ENCODE measurements at places on chromosomes 11 and 22.

DNA sequence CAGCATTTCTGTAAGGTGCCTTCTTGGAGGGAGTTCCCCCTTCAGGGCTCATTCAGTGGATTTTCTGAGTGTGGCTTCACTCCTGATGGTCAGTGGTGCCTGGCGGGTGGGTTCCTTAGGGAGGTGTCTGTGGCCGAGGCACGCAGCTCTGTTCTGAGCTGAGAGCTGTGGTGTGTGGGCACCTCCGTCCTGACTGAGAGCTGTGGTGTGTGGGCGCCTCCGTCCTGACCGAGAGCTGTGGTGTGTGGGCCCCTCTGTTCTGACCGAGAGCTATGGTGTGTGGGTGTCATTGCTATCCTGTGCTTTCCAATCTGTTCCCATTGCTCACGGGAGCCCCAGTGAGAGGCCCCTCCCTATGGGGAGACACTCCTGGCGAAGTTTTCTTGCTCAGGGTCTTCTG, 39.8 kb downstream of the MUC6 start:
- DNase-seq, result no peak

DNA sequence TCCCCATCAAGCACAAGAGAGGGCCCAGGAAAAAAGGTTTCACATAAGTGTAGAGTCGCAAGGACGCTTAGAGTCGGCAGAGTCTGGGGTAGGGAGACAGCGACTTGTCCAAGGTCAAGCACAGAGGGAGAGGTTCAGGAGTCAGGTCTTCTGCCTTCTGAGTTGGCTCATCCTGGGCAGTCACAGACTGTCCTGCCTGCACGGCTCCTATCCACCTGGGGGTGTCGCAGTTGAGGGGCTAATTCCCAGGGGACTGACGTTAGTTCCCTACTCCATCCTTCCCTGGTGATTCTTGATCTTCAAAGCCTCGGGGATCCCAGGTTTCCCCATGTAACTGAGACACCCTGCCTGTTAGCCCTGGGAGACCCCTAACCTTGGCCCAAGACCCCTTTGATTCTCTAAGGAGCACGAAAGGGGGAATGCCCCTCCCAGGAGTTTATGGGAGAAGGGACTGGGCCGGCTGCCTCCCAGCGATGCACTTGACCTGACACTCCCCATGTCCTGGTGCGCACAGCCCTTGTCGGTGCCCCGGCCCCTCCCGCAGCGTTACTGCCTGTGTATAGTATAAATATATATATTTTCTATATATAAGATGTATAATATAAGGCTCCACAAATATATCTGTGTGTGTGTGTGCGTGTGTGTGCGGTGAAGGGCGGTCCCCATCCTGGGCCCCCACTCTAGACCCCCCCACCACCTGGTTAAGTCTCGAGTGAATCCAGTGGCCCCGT, 14.7 kb upstream of the TAB1 start:
- DNase-seq, result no peak

- DNase-seq, result no peak
Measured at GRCh38 chr22:50739279-50739691, 1.3 kb downstream of the ACR start.

GRCh38 chr11:32420937-32421901, 14.1 kb downstream of the WT1 start:
- DNase-seq, result no peak

- peak; percentile 32 for DNase-seq
Measured at GRCh38 chr22:21865041-21865440, 2.4 kb downstream of the MAPK1 start.

DNA sequence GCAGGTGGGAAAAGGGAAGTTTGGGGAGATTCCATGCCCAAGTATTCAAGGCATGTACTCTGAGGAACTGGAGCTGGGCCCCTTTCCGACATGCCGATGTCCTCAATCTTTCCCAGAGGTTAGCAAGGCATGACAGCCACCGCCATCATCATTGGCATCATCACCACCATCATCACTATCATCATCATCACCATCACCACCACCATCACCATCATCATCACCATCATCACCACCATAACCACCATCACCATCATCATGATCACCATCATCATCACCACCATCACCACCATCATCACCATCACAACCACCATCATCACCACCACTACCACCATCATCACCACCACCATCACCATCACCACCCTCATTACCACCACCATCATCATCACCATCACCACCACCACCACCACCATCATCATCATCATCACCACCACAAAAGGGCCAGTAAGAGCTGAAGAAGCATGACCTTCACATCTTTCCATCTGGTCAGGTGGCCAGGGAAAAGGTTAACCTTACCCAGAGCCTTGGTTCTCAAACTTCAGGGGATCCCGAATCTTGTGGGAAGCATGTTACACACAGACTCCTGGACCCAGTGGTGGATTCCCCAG, 25.8 kb downstream of the PHF21B start:
- no peak for DNase-seq

- DNase-seq, result no peak
Measured at GRCh38 chr11:63573881-63574855, 11.0 kb upstream of the PLAAT2 start.

DNA sequence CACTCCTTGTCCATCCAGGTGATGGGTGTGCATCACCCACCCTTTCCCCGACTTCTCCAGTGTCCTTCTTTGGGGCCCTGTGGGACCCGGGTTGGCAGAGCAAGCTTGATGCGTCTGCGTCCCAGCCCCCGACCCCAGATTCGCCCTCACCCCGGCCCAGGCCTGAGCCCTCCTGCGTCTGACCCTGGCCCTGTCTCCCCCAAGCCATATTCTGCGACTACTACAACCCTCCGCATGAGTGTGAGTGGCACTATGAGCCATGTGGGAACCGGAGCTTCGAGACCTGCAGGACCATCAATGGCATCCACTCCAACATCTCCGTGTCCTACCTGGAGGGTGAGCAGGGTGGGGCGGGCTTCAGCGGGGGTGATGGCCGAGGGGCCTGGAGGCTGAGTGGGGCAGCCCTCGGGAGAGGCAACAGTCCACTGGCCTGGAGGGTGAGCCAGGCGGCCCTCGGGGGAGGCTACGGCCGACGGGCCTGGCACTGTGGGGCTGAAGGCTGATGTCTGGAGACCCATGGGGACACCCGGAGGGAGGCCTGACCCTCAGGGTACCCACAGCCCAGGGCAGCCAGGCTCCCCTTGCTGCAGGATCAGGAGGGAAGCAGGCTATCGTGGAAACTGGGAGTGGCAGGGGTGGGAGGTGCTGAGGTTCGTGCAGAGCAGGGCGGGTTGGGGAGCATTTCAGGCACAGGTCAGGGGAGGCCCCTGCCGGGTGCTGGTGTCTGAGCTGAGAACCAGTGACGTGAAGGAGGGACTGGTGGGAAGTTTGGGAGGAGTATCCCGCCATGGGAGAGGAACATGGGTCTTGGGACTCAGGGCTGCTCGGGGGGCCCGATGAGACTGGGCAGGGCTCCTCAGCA, 15.3 kb downstream of the MUC2 start:
- DNase-seq, result no peak

DNA sequence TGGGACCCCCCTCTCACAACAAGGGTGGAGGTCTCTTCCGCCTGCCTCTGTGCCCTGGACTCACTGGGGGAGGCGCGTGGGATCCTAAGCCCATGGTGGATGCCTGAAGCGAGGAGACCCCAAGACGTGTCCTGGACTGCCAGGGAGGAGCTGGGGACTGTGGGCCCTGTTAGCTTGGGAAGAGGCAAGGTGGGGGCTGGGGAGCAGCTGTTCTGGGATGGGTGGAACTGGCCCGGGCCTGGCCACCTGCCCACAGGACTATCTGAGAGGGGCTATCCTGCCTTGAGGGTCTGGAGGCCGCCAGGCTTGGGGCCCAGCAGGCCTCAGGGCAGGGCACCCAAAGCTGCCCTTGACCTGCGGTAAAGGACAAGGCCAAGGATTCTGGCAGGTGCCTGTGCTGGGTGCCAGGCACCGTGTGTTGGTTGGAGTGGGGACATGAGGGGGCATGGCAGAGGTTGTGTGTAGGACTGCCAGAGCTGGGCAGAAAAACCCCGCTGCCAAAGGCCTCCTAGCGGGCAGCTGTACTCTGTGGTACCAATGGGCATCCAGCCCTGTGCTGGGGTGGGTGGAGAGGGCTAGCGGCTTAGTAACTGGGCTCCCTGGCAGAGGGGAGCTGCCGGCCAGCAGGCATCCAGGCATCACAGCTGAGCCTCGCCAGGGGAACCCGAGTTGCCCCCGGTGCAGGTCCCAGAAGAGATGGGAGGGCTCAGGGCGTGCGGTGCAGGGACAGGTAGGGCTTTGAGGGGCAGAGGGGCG, 670 bp downstream of the LSP1 start:
- peak; percentile 63 for DNase-seq

DNA sequence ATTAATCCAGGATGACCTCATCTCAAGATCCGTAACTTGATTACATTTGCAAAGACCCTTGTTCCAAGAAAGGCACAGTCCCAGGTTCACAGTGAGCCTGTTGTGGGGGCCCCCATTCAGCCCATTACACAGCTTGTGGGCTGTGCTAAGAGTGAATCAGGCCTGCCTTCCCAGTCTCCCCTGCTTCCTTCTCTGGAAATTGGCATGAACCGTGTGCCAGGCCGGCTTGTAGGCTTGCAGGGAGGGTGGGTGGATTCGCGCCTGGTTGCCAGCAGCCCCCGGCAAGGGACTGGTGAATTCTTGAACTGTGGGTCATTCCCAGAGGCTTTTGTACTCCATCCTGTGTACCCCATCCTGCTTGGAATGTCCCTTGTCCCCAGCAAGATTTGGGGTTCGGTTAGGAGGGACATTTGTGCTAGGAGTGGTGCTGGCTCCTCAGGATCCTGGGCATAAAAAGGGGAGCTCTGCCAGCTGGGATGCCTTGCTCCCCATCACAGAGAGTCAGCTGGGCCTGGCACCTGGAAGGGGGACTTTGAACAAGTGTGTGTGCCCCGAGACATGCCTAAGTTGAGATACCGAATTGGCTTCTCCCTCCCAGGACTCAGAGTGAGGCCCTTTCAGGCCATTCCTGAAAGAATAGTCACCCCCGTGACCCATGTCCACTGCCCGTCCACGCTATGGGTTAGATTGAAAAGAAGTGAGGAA, 818.2 kb downstream of the BRD1 start:
- DNase-seq, result no peak

- DNase-seq, result no peak
Measured at GRCh38 chr22:39283322-39284141, 35.9 kb downstream of the RPL3 start.

DNA sequence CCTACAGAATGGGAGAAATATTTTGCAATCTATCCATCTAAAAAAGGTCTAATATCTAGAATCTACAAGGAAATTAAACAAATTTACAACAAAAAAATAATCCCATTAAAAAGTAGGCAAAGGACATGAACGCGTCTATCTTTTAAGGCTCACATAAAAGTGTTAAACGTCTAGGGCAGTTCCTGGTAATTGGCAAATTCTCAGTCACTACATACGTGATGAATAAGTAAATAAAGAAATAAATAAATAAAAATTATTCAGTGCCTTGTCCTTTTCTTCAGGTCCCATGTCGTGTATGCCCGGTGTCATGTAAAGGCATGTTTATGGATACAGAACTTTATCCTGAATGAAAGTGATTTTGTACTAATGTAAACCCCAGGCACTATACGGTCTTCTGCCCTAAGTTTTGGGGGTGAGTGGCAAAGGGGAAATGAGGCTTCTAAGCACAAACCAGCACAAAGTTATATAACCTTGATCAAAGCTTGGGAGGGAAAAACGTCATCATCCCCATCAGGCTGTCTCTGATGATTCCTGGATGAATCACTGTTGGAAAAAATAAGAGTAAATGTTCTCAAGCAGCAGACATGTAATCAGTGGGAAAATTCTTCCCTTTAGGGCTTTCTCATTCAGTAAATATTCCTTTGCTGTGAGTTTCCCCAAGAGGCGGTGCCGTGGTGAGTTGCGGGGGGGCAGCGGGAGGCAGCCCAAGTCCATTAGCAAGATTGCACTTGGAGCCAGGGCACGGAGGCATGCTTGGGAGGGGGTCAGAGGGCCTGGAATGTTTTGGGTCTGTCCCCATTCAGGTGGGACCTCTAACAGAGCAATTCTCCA, 30.4 kb upstream of the MICAL2 start:
- no peak for DNase-seq

DNA sequence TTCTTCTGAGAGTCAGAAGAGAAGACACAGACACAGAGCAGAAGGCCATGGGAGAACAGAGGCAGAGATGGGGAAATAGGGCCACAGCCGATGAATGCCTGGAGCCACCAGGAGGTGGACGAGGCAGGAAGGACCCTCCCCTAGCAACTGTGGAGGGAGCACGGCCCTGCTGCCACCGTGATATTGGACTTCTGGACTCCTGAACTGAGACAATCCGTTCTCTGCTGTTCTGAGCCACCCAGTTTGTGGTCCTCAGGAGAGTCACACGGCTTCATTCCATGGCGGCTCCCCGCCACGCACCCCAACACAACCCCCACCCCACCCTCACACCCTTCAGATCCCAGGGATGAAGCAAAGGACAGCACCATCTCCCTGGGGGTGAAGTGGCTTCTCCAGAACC, 338.1 kb downstream of the CTTN start:
- DNase-seq, result no peak

DNA sequence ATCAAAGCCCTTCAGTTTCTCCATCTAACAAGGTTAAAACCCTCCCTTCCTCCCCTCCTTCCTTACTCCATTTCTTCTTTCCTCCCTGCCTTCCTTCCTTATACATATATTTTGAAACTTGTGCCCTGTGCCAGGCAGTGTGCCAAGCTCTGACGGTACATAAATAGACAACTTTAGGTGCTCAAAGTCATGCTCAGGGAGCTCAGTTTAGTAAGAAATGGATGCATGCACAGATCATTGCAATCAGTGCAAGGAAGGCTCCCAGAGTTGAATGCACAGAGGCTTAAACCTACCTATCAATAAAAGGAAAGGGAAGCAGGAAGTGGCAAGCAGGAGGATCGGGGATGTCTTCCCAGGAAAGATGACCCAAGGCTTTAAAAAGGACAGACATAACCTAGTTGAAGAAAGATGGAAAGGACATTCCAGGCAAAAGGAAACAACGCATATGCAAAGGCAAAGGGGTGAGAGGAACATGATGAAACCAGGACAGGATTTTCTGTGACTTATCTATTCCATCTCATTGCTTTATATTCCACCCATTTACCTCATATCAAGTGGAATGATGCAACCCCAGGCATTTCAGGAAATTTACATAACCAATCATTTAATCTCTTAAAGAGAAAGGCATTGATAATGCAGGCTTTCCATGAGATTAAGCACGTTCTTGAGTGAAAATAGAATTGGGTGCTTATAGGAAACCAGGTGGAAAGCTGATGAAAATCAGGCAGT, 13.2 kb downstream of the FZD4 start:
- DNase-seq, result no peak

- DNase-seq, result no peak
Measured at GRCh38 chr11:126646701-126647557, 291.4 kb downstream of the ST3GAL4 start.

- DNase-seq, result no peak
Measured at GRCh38 chr22:36360011-36360410, 27.8 kb downstream of the MYH9 start.

GRCh38 chr11:108906826-108907225, 242.0 kb downstream of the DDX10 start:
- DNase-seq, result no peak

DNA sequence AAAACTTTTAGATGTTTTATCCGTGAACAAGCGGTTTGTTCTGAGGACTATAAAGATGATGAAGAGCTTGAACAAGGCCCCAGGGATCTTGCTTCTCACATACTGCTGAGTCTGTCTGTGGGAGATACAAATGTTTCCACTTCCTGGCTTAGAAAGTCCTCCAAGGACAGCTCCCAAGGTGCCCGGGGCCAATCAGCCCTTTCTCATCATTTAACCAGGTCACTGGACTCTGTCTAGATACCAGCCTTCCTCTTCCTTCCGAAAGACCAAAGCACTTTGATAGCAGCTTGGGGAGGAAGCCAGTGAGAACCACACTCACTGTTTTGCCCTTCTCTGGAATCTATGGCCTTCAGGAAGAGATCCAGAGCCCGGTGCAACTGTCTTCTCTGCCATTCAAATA, 4.3 kb upstream of the MICAL2 start:
- no peak for DNase-seq

GRCh38 chr22:42711281-42711731, 9.4 kb downstream of the A4GALT start:
- no peak for DNase-seq
